ENCODE measurements at places on chromosomes 1 and 21.

GRCh38 chr1:33137800-33138199, 44.0 kb downstream of the TRIM62 start:
- DNase-seq = no peak

GRCh38 chr1:242083742-242084141, 84.8 kb upstream of the MAP1LC3C start:
- no peak for DNase-seq

GRCh38 chr1:42369471-42369870, 11.1 kb upstream of the RIMKLA start:
- DNase-seq = no peak

DNA sequence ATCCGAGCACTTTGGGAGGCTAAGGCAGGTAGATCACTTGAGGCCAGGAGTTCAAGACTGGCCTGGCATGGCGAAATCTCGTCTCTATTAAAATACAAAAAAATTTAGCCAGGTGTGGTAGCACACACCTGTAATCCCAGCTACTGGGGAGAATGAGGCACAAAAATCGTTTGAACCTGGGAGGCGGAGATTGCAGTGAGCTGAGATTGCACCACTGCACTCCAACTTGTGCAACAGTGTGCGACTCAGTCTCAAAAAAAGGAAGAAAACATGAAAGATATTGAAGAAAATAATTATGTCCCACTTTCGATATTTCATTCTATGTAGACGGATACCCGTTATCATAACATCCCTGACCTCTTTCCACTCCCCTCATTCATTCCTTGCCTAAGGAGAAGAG, 19.2 kb downstream of the TUT4 start:
- no peak for DNase-seq

GRCh38 chr1:118767971-118768370, 220.2 kb downstream of the TBX15 start:
- DNase-seq = no peak

DNA sequence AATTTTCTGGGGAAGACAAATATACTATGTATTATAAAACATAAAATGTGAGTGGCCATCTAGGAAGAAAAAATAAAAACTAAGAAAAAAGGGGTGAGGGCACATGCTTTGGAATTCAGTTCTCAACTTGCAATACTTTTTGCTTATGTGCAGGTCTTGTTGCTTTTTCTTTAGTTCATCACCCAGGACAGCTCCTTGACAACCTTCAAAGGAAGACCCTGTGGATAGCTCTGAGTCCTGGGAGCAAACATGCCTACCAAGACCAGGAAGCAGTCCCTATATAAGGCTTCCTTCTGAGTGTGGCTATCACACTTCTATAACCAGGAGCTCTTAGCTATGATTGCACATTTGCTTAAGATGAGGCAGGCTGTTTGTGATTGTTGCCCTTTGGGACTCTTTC, 78.0 kb downstream of the WDR64 start:
- no peak for DNase-seq

- DNase-seq = no peak
Measured at GRCh38 chr1:27176954-27177353, 22.0 kb upstream of the SLC9A1 start.

- DNase-seq = no peak
Measured at GRCh38 chr1:3461238-3461933, 6.9 kb downstream of the ARHGEF16 start.

DNA sequence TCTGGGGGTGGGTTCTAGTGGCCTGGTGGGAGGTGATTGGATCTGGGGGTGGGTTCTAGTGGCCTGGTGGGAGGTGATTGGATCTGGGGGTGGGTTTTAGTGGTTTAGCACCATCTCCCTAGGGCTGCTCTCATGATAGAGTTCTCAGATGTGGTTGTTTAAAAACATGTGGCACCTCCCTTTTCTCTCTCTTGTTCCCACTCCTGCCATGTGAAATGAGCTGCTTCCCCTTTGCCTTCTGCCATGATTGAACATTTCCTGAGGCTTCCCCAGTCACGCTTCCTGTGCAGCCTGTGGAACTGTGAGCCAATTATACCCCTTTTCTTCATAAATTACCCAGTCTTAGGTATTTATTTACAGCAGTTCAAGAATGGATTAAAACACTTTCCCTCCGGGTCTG, 327.3 kb upstream of the AJAP1 start:
- DNase-seq = no peak

DNA sequence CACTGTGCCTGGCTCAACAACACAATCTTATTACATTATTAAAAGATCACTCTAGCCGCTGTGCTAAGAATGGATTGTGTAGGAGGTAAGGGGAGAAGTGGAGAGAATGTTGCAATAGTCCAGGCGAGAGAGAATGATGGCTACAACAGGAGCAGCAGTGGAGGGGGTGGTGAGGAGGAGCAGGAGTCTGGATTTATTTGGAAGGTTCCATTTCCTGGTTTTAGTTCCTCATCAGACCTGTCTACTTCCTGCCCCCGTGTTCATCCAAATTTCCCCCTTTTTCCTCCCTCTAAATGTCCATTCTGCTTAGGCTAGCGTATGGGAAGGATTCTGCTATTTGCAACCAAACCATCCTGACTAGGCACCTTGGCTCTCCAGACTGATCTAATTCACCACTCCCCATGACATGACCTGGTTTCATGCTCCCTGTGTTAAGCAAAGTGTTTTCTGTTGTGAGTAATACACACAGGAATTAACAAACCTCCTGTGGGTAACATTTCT, 35.1 kb upstream of the EYA3 start:
- DNase-seq = no peak

- no peak for DNase-seq
Measured at GRCh38 chr1:94202241-94202640, 35.1 kb downstream of the ARHGAP29 start.
